ENCODE measurements at places on chromosomes 2 and 18. TPM values are rescaled to one million over a fixed set of nuclear protein-coding genes. Genes with fewer than 3 reads are reported as not detected.

PLCL1 gene
- 1.8 TPM for polyA plus RNA-seq

DNA sequence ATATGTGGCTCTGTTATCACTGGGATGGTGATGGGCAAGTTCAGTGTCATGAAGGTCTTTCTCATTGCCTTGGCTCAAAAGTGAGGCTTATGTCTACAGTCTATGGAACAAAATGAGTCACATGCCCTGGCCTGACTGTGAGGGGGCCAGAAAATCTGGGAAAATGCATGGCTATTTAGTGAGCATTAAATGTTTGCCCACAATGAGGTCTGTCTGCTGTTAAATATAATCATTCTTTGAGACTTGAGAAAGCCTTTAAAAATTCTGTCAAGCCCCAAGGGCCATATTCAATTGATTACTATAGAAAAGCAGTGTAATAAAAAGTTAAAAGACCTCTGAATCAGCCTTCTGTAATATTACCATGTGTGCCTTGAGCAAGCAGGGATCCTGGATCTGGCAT is 5.5 kb upstream of the RNF144A start:
- no peaks in the 10 kb centered on the region for H3K27me3 ChIP-seq
- H3K27ac ChIP-seq = no peak overlapping the region
- no peaks in the 10 kb centered on the region for H3K36me3 ChIP-seq
- no peaks in the 10 kb centered on the region for H3K4me1 ChIP-seq
- H3K4me3 ChIP-seq = no peak overlapping the region

PDIA6 gene
- 341 TPM for polyA plus RNA-seq

DNA sequence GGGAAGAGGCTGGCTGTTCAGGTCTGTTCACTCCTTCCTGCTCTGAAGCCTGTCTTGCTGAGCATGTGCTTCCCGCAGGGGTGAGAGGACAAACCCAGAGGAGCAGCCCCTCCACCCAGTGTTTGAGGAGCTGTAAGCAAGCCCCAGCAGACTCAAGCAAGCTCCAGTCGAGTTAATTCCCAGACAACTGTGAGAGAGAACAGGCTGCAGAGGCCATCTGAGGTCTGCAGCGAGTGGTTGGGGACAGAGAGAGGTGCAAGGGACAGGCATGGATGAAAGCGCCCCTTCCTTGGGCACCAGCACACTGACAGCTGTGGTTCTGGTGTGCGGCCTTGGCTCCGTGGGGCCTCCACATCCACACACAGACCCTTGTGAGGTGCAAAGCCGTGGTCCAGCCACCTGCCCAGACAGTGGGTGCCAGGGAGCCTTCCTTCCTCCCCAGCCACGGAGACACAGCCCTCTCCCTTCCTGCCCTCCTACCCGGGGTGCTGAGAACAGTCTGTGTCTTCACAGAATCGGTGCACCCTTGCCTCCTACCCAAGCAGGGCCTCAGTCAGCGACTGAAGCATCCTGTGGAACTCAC is 36.2 kb downstream of the MAL start:
- no peak for DNase-seq
- no peak overlapping the region for H3K27ac ChIP-seq
- no peaks in the 10 kb centered on the region for H3K36me3 ChIP-seq
- no peaks in the 10 kb centered on the region for H3K27me3 ChIP-seq
- H3K4me3 ChIP-seq = no peak overlapping the region
- no peaks in the 10 kb centered on the region for H3K4me1 ChIP-seq

GRCh38 chr2:143420313-143420712 is 291.1 kb downstream of the ARHGAP15 start:
- no peaks in the 10 kb centered on the region for H3K4me1 ChIP-seq
- H3K4me3 ChIP-seq = no peak overlapping the region
- no peak overlapping the region for H3K27ac ChIP-seq
